PC-3 (cell line): ENCODE measurements at places on chromosomes 5 and 9. TPM values are rescaled to one million over a fixed set of nuclear protein-coding genes. Genes with fewer than 3 reads are reported as not detected.

SLC25A48 gene
- total RNA-seq: not detected in 2 replicates

IL11RA gene
- total RNA-seq: 8.3 and 8.7 TPM in 2 replicates

PCA3 gene
- not detected in 2 replicates for total RNA-seq

GPR151 gene
- not detected in 2 replicates for total RNA-seq

SHROOM1 gene
- total RNA-seq: 13.6 and 15.7 TPM in 2 replicates

PRUNE2 gene
- total RNA-seq: not detected in 2 replicates

ELL2 gene
- total RNA-seq: 72.2 and 82.4 TPM in 2 replicates

FRMPD1 gene
- not detected in 2 replicates for total RNA-seq

PCDHGA6 gene
- total RNA-seq: 1.3 and 1.6 TPM in 2 replicates

CENPK gene
- total RNA-seq: 8.0 and 8.6 TPM in 2 replicates

SPINK13 gene
- 3.0 TPM in 1 of 2 replicates, not detected in the other for total RNA-seq

SLC34A1 gene
- 0.07 and 0.12 TPM in 2 replicates for total RNA-seq

BASP1 gene
- total RNA-seq: 169 and 273 TPM in 2 replicates

DNA sequence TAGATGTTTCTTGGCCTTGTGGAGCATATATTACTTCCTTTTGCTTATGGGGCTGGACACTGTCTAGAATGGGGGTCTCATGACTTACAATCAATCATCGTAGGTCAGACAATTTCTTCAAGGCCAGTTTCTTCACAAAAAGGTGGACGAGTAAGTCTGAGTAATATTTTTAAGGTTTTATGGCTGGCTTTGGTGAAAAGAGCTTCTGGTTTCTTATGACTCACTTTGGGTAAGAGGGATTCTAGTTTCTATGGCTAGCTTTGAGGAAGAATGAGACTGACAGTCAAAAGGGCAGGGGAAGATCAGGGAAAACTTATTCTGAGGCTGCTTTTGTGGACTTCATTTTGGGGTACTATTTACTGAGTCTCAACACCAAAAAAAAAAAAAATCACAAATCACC, 2067.2 kb upstream of the C9orf72 start:
- peaks cover 32% of the 10 kb centered on the region for H3K4me1 ChIP-seq
- no peaks in the 10 kb centered on the region for H3K27me3 ChIP-seq
- peak overlapping the region; percentile 22; the same call in 1 of the 2 replicates for H3K27ac ChIP-seq
- no peak overlapping the region for H3K4me3 ChIP-seq
- no peaks in the 10 kb centered on the region for H3K36me3 ChIP-seq
- DNase-seq: peak; percentile 66

DNA sequence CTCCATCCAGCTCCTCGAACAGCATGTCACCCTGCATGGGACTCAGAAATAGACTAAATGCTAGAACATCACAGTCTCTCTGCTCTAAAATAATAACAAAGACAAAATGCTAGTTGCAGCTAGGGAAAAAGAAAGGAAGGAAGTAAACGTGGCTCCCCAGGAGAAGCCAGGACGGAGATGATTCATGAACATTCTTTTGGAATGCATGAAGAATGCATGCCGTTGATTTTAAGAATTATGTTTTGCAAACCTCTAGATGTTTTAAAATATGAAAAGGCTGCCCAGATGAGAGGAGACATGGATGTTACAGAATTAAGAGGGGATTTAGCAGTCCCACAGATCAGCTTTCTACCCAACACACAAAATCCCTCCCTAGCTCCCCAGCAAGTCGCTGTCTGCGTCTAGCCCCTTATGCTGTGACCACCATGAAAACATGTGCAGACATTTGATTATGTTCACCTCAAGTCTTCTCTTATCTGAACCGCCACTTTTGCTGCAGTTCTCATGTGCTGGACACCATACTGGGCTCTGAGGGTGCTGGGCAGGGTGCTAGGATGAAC, 139.4 kb upstream of the LMX1B start:
- H3K36me3 ChIP-seq: no peaks in the 10 kb centered on the region
- H3K4me3 ChIP-seq: no peak overlapping the region
- no peaks in the 10 kb centered on the region for H3K4me1 ChIP-seq

DNA sequence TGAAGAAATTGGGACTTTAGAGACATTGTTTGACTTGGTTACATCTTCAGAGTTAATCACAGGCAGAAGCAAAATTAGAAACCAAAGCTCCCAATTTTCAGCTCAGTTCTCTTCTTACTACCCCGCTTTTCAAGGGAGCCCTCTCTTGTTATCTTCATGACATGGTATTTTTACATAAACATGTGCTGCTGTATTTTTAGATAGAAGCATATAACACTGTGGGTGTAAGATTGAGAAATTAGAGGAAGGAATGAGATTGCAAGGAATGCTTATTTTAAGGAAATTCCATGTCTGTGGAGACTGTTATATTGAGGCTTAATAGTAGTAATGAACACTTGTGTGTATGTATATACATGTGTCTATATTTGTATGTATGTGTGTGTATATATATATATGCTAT, 401.6 kb downstream of the TMEM232 start:
- no peaks in the 10 kb centered on the region for H3K4me1 ChIP-seq
- H3K27me3 ChIP-seq: no peaks in the 10 kb centered on the region
- no peak overlapping the region for H3K27ac ChIP-seq
- H3K36me3 ChIP-seq: no peaks in the 10 kb centered on the region

GRCh38 chr9:14345354-14346230, 31.7 kb upstream of the NFIB start:
- no peaks in the 10 kb centered on the region for H3K27me3 ChIP-seq
- peaks cover 3% of the 10 kb centered on the region; the same call in 1 of the 2 replicates for H3K4me1 ChIP-seq
- no peak overlapping the region for H3K4me3 ChIP-seq
- DNase-seq: no peak
- no peak overlapping the region for H3K27ac ChIP-seq

GRCh38 chr9:78248635-78249034, 12.8 kb downstream of the CEP78 start:
- no peaks in the 10 kb centered on the region for H3K27me3 ChIP-seq
- no peaks in the 10 kb centered on the region for H3K4me1 ChIP-seq
- no peak overlapping the region for H3K27ac ChIP-seq
- no peak for DNase-seq
- H3K4me3 ChIP-seq: no peak overlapping the region

- H3K4me1 ChIP-seq: peaks cover 16% of the 10 kb centered on the region
- H3K4me3 ChIP-seq: no peak overlapping the region
- H3K27ac ChIP-seq: no peak overlapping the region
These were observed 92.8 kb upstream of the VCAN start for GRCh38 chr5:83378624-83379289.

DNA sequence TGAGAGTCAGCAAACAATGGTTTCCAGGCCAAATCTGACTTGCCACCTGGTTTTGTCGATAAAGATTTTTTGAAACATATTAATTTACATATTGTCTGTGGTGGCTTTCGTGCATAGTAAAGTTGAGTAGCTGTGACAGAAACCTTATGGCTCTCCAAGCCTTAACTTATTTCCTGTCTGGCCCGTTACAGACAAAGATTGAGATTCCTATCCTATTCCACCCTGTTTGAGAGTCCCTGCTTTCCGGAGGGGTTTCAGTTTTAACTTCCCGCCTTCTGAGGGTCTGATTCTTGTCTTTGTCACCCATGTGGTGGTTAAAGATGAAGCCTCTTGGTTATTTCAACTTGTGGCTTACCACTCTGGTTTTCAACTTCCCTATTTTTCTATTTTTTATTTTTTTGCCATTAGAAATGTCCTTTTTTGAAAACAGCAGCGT, 11.4 kb downstream of the OTULIN start:
- H3K4me1 ChIP-seq: peaks cover 20% of the 10 kb centered on the region
- H3K36me3 ChIP-seq: peaks cover 14% of the 10 kb centered on the region
- no peak overlapping the region for H3K27ac ChIP-seq
- no peaks in the 10 kb centered on the region for H3K27me3 ChIP-seq

DNA sequence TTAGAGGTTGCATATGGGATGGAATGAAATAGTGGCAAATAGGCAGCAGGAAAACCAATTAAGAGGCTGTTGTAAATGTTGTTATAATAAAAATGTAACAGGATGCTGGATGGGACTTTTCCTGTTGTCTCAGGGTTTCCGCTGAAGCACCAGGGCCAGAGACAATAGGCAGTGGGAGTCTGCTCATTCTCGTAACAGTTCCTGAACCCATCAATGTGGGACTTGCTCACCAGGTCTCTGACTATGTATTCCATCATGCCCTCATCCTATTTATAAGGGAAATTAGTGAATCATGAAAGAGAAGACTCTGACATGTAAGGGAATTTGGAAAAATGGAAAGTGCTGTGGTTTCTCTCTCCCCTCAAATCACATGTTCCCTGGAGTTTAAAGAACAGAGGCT, 23.5 kb upstream of the SSBP2 start:
- H3K27ac ChIP-seq: no peak overlapping the region
- H3K36me3 ChIP-seq: no peaks in the 10 kb centered on the region
- no peaks in the 10 kb centered on the region for H3K27me3 ChIP-seq
- H3K4me1 ChIP-seq: peaks cover 3% of the 10 kb centered on the region

DNA sequence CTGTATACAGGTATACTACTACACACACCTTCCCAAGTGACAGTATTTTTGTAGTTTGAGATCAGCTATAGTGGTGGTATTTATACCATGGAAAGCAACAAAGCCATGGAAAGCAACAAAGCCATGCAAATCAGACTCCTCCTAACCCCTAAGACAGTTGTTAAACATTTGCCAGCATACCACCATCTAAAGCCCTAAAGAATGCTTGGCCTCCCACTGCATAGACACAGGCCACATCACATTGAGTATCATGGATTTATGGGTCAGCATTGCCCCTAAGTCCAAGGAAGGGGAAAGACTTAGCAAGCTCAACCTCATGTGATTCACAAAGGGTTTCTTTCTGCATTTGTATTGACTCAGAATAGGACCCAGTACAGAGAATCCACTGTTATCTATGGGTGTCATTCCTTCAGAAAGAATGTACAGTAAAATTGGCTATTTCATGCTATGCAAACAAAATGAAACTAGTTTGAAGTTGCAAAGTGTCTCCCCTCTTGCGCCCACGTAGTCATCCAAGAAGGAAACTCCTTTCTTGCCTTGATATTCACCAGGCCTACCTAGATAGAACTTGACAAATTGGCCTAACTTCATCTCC, 70.4 kb upstream of the IQGAP2 start:
- no peaks in the 10 kb centered on the region for H3K4me1 ChIP-seq
- no peaks in the 10 kb centered on the region for H3K36me3 ChIP-seq
- no peak overlapping the region for H3K4me3 ChIP-seq

- DNase-seq: peak; percentile 86
- no peaks in the 10 kb centered on the region for H3K27me3 ChIP-seq
- no peak overlapping the region for H3K4me3 ChIP-seq
These were observed 9.8 kb upstream of the GNE start for GRCh38 chr9:36268007-36268427.

DNA sequence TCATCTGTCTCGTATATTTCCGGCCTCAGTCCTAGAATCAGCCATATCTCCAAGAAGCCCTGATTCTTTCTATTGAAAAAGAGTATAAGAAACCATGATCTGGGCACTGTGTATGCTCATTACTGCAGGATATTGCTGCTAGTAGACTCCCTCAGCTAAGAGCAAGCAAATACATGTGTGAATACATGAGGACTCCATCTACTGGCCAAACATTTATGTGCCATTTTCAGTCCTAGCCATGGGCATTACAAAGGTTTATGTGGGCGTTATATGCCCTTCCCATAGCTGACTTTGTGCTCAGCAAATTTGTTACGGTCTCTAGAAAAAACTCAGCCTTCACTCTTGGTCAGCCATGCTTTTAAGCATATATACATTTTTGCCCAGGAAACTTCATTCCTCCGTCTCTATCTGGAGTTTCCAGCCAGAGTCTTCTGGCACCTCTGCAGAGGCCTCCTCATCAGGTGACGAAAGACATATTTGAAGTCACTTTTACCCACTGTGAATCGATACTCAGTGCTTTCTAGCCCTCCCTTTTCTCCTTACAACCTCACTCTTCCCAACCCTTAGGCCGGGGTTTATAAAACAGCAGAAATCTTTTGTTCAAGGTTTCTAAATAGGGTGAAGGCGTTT, 1495.6 kb upstream of the CDH6 start:
- H3K27me3 ChIP-seq: no peaks in the 10 kb centered on the region
- H3K4me1 ChIP-seq: 0 out of 2 replicates have a peak, but pooled peaks cover 2% of the 10 kb centered on the region
- H3K27ac ChIP-seq: no peak overlapping the region
- no peaks in the 10 kb centered on the region for H3K36me3 ChIP-seq
- H3K4me3 ChIP-seq: no peak overlapping the region

DNA sequence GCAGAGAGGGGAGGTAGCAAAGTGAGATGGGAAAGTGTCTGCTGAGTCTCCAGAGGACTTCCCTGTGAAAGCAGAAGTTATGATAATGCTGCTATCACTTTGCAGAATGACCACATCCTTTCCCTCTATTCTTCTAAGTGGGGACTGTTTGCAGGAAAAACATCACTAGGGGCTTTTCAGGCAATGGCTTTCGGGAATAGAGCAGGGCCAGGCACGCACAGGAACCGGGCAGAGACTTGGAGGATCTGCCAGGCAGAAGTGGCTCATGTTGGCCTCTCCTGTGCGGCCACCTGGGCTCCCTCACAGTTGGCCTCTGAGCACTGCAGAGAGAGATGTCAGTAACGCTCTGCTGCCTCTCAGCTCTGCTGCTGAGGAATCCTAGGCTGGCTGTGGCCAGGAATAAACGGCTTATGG, 214.7 kb downstream of the MAST4 start:
- no peaks in the 10 kb centered on the region; the same call in 1 of the 2 replicates for H3K36me3 ChIP-seq
- H3K27me3 ChIP-seq: no peaks in the 10 kb centered on the region
- 0 out of 2 replicates have a peak, but pooled peaks cover 5% of the 10 kb centered on the region for H3K4me1 ChIP-seq
- DNase-seq: no peak
- no peak overlapping the region for H3K4me3 ChIP-seq

GRCh38 chr5:80326468-80326867, 6.7 kb downstream of the SPZ1 start:
- H3K36me3 ChIP-seq: no peaks in the 10 kb centered on the region
- peaks cover 9% of the 10 kb centered on the region; the same call in 1 of the 2 replicates for H3K27me3 ChIP-seq
- no peak overlapping the region for H3K4me3 ChIP-seq
- H3K27ac ChIP-seq: no peak overlapping the region

DNA sequence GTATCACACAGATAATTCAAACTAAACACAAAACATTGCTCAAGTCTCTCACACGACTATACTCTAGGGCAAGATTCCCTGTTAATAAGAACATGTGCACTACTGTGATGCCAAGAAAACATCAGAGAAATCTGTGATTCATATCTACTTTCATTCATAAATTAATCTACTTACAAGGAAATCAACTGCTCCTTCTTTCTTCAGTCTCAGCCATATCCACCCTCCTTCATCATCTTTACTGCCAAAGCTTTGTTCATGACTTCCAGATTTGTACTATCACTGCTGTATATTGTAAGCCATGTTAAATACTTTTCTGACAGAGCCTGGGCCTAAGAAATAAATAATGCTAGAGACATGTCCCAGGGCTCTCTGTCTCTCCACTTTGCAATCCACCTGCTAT, 35.1 kb downstream of the CTNNAL1 start:
- no peak overlapping the region for H3K27ac ChIP-seq
- no peaks in the 10 kb centered on the region for H3K27me3 ChIP-seq
- DNase-seq: no peak
- H3K36me3 ChIP-seq: peaks cover 21% of the 10 kb centered on the region; the same call in 1 of the 2 replicates

- no peaks in the 10 kb centered on the region for H3K4me1 ChIP-seq
- H3K36me3 ChIP-seq: no peaks in the 10 kb centered on the region
- H3K27me3 ChIP-seq: no peaks in the 10 kb centered on the region
These were observed 19.2 kb downstream of the DAPK1 start for GRCh38 chr9:87516926-87517290.

- no peaks in the 10 kb centered on the region for H3K27me3 ChIP-seq
- H3K4me3 ChIP-seq: no peak overlapping the region
- no peak for DNase-seq
- H3K36me3 ChIP-seq: no peaks in the 10 kb centered on the region
These were observed 101.2 kb downstream of the PARP8 start for GRCh38 chr5:50767588-50767987.
